ENCODE measurements at places on chromosomes 2 and 18. TPM values are rescaled to one million over a fixed set of nuclear protein-coding genes. Genes with fewer than 3 reads are reported as not detected.

CKAP2L gene
- total RNA-seq: 77.3 TPM

- no peak for DNase-seq
Measured at GRCh38 chr18:34848695-34849094, 138.6 kb downstream of the DTNA start.

DNA sequence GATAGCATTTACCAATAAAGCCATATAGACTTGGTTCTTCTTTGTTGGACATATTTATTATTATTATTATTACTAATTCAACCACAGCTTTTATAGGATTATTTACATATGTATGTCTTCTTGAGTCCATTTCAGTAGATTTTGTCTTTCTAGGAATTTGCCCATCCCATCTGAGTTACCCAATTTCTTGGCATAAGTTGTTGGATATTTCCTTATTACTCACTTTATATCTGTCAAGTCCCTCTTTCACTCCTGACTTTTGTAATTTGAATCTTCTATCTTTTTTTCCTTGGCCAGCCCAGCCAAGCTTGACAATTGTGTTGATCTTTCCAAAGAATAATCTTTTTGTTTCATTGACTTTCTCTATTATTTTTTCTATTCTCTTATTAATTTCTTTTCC, 543.7 kb downstream of the SUCLG1 start:
- no peak for DNase-seq

GRCh38 chr2:240934701-240935102, 28.6 kb downstream of the CROCC2 start:
- DNase-seq: no peak
